ENCODE measurements at places on chromosomes 2 and 18. TPM values are rescaled to one million over a fixed set of nuclear protein-coding genes. Genes with fewer than 3 reads are reported as not detected.

DNA sequence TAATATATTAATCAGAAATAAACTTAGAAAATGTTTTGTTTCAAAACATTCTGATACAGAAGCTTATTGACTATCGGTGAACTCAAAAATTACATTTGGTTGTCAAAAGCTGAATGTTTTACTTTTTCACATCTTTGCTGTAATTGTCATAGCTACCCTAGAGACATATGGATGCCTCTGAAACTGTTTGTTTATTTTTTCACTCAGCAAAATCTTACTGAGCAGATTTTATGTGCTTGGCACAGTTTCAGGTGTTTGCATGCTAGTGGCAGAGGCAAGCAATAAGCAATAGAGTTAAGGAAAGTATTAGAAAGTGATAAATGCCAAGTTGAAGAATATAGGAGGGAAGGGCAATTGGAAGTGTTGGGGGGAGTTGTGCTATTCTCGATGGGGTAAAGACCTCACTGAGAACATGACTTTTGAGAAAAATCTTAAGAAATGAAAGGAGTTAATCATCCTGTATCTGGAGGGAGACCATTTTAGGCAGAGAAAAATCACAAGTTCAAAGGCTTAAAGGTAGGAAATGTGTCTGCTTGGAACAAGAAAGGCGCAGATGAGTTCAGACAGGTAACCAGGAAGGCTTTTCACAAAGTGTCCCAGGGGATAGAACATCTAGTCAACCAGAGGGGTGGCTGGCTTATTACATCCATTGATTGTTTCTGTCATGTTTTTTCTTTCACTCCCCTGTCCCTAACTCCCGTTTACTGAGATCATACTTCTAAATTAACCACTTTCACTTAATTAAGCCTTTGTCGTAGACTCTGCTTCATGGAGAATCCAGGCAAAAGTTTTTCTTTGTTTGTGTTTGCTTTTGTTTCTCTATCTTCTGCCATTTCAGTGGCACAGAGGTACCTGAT is 27.2 kb upstream of the COBLL1 start:
- no peaks in the 10 kb centered on the region for H3K36me3 ChIP-seq
- H3K27me3 ChIP-seq = no peaks in the 10 kb centered on the region
- H3K27ac ChIP-seq = no peak overlapping the region

The GKN1 gene
- not detected for total RNA-seq

DNA sequence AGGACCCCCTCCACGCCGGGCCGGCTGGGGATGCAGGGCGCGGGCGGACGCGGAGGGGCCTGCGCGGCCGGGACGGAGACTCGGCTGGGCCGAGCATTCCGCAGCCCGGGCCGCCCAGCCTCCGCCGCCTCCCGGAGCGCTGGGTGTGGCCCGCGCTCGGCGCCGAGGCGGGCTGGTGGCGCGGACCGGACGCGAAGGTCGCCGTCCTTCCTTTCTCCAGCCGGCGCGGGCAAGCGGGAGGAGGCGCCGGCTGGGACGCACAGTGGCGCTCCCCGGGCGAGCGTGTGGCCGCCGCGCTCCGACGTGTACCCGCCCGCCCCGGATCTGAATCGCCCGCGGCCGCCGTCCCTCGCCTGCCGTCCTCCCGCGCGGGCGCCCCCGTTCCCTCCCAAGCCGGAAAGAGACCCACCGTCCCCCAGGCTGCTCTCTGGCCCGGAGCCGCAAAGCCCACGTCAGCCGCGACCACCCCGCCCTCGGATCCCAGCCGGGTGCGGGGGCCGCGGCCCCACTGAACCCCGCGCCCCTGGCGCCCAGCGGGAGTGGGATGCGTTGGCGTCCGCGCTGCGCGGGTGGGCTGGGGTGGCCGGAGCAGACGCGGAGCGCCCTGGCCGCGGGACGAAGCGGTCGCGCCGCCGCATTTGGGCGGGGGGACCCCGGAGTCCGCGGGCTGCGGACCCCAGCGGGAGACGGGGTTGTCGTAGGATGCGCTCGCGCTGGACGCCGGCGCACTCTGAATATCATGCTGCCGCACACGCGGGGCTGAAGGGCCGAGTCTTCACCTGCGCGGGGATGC is 634 bp downstream of the SPATS2L start:
- peak overlapping the region; percentile 98 for H3K4me3 ChIP-seq
- H3K4me1 ChIP-seq = peaks cover 36% of the 10 kb centered on the region
- DNase-seq = no peak

DNA sequence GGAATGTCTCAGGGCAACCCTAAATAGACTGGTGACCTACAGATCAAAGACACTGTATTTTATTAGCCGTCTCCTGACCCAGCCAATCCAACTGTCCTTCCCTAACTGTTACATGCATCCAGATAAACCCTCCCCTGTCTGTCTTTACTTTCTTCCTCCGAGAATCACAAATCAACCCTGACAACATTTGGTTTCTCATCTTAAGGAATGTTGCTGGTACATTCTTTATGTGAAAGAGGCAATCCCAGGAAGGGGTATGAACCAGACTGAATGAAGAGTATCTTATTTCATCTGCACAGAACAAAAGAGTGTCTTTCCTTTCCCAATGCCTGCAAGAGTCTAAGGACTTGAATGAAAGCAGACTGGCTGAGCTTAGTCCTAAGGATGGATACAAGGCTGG is 113.9 kb upstream of the LTBP1 start:
- H3K4me3 ChIP-seq = no peak overlapping the region
- no peak for DNase-seq
- no peaks in the 10 kb centered on the region for H3K36me3 ChIP-seq
- no peaks in the 10 kb centered on the region for H3K4me1 ChIP-seq
- H3K27ac ChIP-seq = no peak overlapping the region

GRCh38 chr18:78641689-78642231 is 337.9 kb upstream of the SALL3 start:
- no peak overlapping the region for H3K27ac ChIP-seq
- peaks cover 14% of the 10 kb centered on the region for H3K4me1 ChIP-seq
- no peak for DNase-seq
- no peak overlapping the region for H3K4me3 ChIP-seq
- H3K27me3 ChIP-seq = no peaks in the 10 kb centered on the region
- no peaks in the 10 kb centered on the region for H3K36me3 ChIP-seq

GRCh38 chr2:72137498-72138010 is 10.1 kb downstream of the CYP26B1 start:
- no peak overlapping the region for H3K27ac ChIP-seq
- DNase-seq = no peak
- no peaks in the 10 kb centered on the region for H3K36me3 ChIP-seq
- H3K27me3 ChIP-seq = no peaks in the 10 kb centered on the region
- H3K4me3 ChIP-seq = no peak overlapping the region

DNA sequence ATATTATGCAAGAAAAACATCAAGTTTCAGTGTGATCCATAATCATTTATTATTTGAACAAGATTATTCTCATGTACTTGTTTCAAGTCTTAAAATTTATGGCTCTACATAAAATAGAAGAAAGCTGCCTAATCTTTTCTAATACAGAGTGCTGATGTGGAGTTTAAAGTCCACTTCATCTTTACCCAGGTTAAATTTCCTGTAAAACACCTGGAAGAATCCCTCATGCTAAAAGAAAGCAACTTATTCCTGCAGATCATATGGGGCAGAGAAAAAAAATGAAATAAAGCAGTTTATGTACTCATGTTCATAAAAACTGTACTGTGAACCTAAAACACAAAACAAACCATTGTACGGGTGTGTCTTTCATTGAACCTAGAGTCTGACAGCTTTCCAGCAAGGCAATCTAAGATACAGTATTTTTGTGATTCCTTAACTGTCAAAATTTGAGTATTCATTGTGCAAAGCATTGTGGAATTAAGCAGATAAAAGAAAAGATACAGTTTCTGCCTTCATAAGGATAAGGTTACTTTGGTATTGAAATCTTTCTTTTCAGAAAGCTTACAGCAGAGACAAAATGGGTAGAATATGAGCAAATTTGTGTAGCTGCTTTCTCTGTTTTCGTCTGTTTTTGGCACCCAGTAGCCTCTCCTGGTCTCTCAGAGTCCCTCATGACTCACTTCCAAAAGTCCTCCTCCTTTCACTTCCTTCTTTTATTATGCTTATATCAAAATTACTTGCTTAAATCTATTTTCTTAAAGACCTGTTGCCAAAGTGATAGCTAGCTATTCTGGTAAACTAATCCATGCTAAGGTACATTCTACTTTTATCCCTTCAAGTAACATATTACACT is 26.9 kb upstream of the GLS start:
- H3K4me1 ChIP-seq = peaks cover 21% of the 10 kb centered on the region
- DNase-seq = no peak
- H3K27me3 ChIP-seq = no peaks in the 10 kb centered on the region
- H3K27ac ChIP-seq = peak overlapping the region; percentile 9
- no peaks in the 10 kb centered on the region for H3K36me3 ChIP-seq

The CXCR4 gene
- total RNA-seq = 5.9 TPM

The ABHD1 gene
- total RNA-seq = not detected

The IL1RL1 gene
- 10.0 TPM for total RNA-seq

The TGFA gene
- total RNA-seq = 2.0 TPM

The DOK6 gene
- 0.83 TPM for total RNA-seq

The SIX3 gene
- total RNA-seq = 0.19 TPM

GRCh38 chr18:78433562-78433961 is 546.1 kb upstream of the SALL3 start:
- H3K4me1 ChIP-seq = no peaks in the 10 kb centered on the region
- no peaks in the 10 kb centered on the region for H3K27me3 ChIP-seq
- H3K4me3 ChIP-seq = no peak overlapping the region

DNA sequence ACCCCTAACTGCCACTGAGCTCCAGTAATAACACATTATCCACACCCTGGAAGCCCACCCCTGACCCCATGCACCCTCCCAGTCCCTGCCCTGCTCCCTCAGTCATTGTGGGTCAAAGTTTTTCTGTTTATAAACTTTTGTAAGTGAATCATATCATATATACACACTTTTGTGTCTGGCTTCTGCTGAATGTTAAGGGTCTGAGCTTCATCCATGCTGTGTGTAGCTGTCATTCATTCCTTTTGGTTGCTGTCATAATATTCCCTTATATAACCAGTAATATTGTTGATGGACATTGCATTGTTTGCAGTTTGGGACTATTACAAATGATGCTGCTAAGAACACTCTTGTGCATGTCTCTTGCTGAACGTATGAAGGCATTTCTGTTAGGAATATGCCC is 14.5 kb downstream of the CNNM4 start:
- DNase-seq = no peak
- H3K36me3 ChIP-seq = no peaks in the 10 kb centered on the region
- H3K4me1 ChIP-seq = peaks cover 9% of the 10 kb centered on the region
- H3K27me3 ChIP-seq = no peaks in the 10 kb centered on the region
- H3K4me3 ChIP-seq = no peak overlapping the region

DNA sequence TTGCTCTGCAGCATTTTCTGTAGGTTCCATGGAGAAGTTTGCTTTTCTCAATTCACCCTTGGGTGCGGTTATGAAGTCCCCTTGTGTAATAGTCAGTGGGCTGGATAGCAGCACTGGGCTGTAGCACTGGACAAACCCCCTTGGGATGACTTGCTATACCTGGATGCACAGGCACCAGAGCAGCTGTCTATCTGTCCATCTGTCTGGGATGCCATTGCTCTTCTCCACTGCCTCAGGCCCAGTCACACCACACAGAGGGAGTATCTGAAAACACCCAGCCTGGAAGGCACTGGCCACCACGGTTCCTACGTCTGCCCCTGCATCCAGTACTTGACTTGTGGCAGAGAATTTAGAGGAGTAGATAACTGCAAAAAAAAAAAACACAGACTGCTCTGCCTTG is 254.5 kb downstream of the TFCP2L1 start:
- no peak overlapping the region for H3K27ac ChIP-seq
- no peaks in the 10 kb centered on the region for H3K27me3 ChIP-seq
- no peaks in the 10 kb centered on the region for H3K4me1 ChIP-seq
- H3K4me3 ChIP-seq = no peak overlapping the region

DNA sequence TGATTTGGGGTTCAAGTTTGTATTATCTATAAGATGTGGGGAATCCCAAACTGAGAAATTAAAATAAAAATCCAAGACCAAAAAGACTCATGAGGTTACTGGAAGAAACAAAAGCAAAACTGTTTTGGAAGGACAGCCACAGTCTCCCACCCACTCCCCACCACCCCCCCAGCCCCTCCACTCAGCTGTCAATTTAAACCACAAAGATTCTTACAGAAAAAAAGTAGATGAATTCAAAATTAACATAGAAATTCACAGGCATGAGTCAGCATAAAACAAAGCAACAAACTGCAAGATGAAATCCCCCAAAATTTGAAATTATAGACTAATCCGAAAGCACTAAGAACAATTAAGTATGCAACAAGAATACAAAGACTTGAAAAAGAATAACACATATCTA is 12.1 kb downstream of the MAP4K3 start:
- H3K4me1 ChIP-seq = peaks cover 51% of the 10 kb centered on the region
- no peak overlapping the region for H3K4me3 ChIP-seq
- no peak for DNase-seq
- H3K36me3 ChIP-seq = no peaks in the 10 kb centered on the region

The COL3A1 gene
- total RNA-seq = 182 TPM

DNA sequence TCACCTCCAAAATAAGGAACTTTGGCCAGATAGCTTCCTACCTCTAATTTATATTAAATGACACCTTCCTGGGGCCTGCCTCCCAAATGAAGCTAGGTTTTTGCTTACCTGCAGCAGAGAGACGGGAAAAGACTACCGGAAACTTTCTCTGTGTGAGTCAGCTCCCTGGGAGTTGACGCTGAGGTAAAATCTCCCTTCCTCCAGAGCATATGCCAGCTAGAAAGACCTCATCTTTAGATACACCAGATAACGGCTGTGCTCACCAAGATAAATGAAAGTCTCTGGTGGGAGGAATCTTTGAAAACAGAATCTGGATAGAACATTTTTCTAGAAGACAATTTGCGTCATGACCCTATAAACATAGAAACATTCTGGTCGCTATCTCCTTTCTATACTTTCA is 99.7 kb upstream of the RFX8 start:
- no peaks in the 10 kb centered on the region for H3K36me3 ChIP-seq
- peaks cover 7% of the 10 kb centered on the region for H3K4me1 ChIP-seq
- no peak for DNase-seq
- H3K27me3 ChIP-seq = no peaks in the 10 kb centered on the region
- no peak overlapping the region for H3K27ac ChIP-seq
- H3K4me3 ChIP-seq = no peak overlapping the region

DNA sequence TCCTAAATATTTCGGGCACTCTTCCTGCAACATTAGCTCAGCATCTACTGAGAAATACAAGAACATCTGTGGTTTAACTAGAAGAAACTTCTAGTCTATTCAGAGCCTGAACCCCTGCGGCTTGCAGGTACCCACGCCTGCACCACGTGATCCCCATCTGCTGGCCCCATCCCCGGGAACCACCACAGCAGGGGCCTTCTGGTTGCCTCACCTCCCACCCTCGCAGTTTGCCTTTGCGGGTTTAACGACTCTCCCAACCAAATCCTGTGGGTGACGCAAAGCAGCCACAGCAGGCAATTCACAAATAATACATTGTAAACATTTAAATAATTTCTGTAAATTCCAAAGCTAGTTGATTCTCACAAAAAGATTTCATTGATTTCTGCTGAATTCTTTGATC is 90.2 kb upstream of the TMEM18 start:
- no peak overlapping the region for H3K27ac ChIP-seq
- DNase-seq = no peak
- no peaks in the 10 kb centered on the region for H3K4me1 ChIP-seq
- H3K4me3 ChIP-seq = no peak overlapping the region
- no peaks in the 10 kb centered on the region for H3K27me3 ChIP-seq

GRCh38 chr2:96512341-96512740 is 7.2 kb upstream of the NEURL3 start:
- peaks cover 18% of the 10 kb centered on the region for H3K4me1 ChIP-seq
- H3K4me3 ChIP-seq = no peak overlapping the region
- H3K27ac ChIP-seq = no peak overlapping the region

- H3K4me3 ChIP-seq = no peak overlapping the region
- no peaks in the 10 kb centered on the region for H3K36me3 ChIP-seq
- H3K27ac ChIP-seq = no peak overlapping the region
- no peaks in the 10 kb centered on the region for H3K27me3 ChIP-seq
- no peaks in the 10 kb centered on the region for H3K4me1 ChIP-seq
Observed at GRCh38 chr18:33558529-33558928, 19.5 kb upstream of the ASXL3 start.

Data from esophagus muscularis mucosa (tissue), 4 donors.